ENCODE measurements at places on chromosomes 1 and 21.

DNA sequence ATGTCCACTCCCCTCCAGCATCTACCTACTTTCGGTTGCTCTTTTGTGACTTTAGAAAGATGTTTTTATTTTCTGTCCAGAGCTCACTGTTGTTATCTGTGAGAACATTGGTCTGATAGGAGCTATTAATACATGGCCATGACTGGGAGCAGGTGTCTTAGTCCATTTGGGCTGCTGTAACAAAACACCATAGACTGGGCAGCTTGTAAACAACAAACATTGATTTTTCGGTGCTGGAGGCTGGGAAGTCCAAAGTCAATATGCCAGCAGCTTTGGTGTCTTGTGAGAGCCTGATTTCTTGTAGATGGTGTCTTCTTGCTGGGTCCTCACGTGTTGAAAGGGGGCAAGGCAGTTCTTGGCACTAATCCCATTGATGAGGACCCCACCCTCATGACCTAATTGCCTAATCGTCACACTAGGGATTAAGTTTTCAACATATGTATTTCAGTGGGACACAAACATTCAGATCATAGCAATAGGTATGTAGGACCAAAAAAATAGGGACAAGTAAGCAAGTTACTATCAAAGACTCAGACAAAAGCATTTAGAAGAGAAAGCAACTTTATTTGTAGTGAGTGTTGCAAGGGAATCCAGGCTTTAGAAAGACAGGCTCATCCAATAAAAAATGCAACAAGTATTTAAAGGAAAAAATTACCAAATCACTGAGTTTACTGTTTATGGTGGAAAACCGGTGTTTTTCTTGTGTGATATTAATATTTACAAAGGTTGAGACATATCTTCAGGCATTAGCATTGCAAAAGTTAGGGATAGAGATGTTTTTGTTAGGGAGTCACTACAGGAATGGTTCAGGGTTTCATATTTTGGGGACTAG is 55.2 kb upstream of the WDR26 start:
- H3K27ac ChIP-seq = no peak overlapping the region
- no peaks in the 10 kb centered on the region for H3K36me3 ChIP-seq
- DNase-seq = no peak
- H3K4me3 ChIP-seq = no peak overlapping the region

DNA sequence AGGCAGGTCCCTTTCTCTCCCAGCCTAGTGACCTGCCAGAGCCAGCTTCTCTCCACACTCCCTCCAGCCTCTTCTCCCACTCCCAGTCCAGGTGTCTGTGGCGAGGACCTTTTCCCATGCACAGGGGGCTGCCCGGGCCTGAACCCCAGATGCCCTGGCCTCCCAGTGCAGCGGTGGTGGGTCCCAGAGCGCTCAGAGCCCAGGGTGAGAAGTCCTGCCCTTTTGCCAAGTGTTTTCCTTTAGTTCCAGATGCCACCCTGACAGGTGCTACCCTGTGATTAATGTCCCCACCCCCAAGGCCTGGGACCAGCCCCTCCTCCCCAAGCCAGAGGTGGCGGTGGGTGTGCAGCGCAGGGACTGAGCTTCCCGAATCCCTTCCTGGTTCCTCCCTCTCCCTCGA is 90.4 kb downstream of the PAX7 start:
- H3K27ac ChIP-seq = no peak overlapping the region
- H3K4me1 ChIP-seq = peaks cover 6% of the 10 kb centered on the region
- H3K4me3 ChIP-seq = no peak overlapping the region
- H3K27me3 ChIP-seq = peaks cover 50% of the 10 kb centered on the region

- no peak overlapping the region for H3K27ac ChIP-seq
- peaks cover 44% of the 10 kb centered on the region for H3K27me3 ChIP-seq
- no peak overlapping the region for H3K4me3 ChIP-seq
- no peaks in the 10 kb centered on the region for H3K4me1 ChIP-seq
- H3K36me3 ChIP-seq = no peaks in the 10 kb centered on the region
- DNase-seq = no peak
Observed at GRCh38 chr1:153072806-153073726, 1.7 kb upstream of the SPRR2B start.

- no peaks in the 10 kb centered on the region for H3K27me3 ChIP-seq
- H3K4me1 ChIP-seq = no peaks in the 10 kb centered on the region
- no peak overlapping the region for H3K4me3 ChIP-seq
- H3K36me3 ChIP-seq = no peaks in the 10 kb centered on the region
Observed at GRCh38 chr1:151705753-151706463, 10.7 kb downstream of the CELF3 start.

GRCh38 chr1:171668372-171668771 is 15.9 kb upstream of the MYOC start:
- H3K4me3 ChIP-seq = no peak overlapping the region
- DNase-seq = no peak
- H3K4me1 ChIP-seq = no peaks in the 10 kb centered on the region
- no peak overlapping the region for H3K27ac ChIP-seq
- H3K27me3 ChIP-seq = peaks cover 70% of the 10 kb centered on the region

DNA sequence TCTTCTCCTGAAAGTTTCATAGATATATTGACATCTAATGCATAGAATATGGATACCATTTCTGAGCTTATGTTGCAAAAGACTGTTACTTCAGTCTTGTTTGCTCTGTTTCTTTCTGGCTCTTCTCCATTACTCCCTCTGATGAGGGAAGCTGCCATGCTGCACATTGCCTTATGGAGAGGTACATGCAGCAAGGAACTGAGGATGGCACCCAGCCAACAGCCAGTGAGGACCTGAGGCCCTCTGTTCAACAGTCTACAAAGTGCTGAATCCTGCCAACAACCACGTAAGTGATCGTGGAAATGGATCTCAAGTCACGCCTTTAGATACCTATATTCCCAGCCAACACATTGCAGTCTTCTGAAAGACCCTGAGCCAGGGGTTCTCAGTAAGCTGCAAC is 66.6 kb upstream of the ADAMTS5 start:
- DNase-seq = no peak
- no peak overlapping the region for H3K4me3 ChIP-seq
- H3K27ac ChIP-seq = no peak overlapping the region

DNA sequence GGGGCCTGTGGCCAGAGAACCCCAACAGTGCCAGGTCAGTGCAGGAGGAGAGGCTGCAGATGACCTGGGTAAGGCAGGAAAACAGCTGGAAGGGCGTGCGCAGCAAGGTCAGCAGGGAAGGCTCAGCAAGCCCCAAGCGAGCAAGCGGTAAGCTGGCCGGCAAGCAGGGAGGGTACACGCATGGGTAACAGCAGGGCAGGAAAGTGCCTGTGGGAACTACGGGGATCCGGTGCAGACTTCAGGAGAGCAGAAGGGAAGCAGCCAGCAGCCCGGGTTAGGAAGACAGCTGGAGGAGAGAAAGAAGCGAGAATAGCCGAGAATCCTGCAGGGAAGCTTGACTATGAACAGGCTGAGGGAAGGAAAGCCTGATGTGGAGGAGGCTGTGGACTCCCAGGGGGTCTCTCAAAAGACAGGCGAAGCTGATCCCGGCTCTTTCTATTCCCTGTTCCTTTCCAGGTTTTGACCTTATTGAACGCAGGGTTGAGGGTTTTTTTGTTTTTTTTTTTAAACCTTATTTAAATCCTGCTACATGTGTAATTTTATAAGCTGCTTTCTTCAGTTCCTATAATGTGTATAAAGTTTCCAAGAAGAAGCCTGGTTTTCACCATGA is 20.9 kb downstream of the UMODL1 start:
- H3K27me3 ChIP-seq = no peaks in the 10 kb centered on the region
- no peaks in the 10 kb centered on the region for H3K36me3 ChIP-seq
- DNase-seq = no peak
- no peak overlapping the region for H3K27ac ChIP-seq
- peaks cover 19% of the 10 kb centered on the region for H3K4me1 ChIP-seq

DNA sequence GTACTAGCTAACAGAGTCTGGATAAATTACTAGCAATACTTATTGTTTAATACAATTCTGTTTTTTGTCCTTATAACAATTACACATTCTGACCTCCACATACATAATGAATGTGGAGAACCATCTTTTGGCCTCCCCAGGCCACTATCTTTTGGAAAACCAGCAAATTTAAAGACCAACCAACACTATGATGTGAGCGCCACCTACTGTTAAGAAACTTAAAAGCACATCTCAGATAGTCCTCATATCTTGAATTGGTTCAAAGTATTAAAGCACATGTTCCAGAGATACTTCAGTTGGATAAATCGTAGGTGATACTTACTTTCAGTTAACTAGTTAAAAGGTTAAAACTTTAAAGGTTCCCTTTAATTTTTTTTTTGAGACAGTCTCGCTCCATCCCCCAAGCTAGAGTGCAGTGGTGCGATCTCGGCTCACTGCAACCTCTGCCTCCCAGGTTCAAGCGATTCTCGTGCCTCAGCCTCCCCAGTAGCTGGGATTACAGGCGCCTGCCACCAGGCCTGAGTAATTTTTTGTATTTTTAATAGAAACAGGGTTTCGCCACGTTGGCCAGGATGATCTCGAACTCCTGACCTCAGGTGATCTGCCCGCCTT is 29.3 kb upstream of the USP1 start:
- H3K36me3 ChIP-seq = no peaks in the 10 kb centered on the region
- peak; percentile 78 for DNase-seq
- H3K4me3 ChIP-seq = no peak overlapping the region
- H3K27me3 ChIP-seq = no peaks in the 10 kb centered on the region
- no peaks in the 10 kb centered on the region for H3K4me1 ChIP-seq
- H3K27ac ChIP-seq = no peak overlapping the region

- DNase-seq = no peak
- no peaks in the 10 kb centered on the region for H3K4me1 ChIP-seq
- no peak overlapping the region for H3K27ac ChIP-seq
- H3K36me3 ChIP-seq = no peaks in the 10 kb centered on the region
- no peak overlapping the region for H3K4me3 ChIP-seq
- no peaks in the 10 kb centered on the region for H3K27me3 ChIP-seq
Observed at GRCh38 chr1:157008502-157008901, 37.0 kb downstream of the ARHGEF11 start.
